ENCODE measurements at places on chromosomes 7 and 10.

GRCh38 chr10:70232155-70232858, 922 bp downstream of the PPA1 start:
- no peak for DNase-seq

DNA sequence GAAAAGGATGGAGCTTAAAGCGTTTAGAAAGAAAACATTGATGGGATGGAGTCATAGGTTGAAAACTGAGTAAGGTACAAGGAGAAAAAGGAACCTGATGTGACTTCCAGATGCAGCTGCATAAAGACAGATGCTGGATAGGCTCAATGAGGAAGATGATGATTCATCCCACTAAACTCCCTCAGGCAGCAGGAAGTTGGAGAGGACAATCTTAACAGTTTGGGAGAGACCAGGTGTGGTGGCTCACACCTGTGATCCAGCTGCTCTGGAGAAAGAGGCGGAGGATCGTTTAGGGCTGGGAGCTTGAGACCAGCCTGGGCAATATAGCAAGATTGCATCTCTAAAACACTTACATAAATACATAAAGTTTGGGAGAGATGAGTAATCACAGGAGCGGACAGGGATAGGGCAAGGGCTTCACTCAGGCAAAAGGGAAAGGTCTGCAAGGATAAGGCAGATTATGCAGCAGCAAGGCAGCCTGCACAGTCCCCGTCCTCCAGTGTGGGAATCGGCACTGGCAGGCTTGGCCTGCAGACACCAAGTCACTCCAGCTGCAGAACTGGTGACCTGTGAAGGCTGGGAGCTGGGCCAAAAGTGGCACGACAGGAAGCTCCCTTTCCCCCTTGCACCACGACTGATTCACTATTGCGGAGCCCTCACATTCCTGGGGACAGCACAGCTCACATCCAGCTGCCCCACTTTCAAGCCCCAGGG, 438.5 kb downstream of the GRID1 start:
- no peak for DNase-seq

DNA sequence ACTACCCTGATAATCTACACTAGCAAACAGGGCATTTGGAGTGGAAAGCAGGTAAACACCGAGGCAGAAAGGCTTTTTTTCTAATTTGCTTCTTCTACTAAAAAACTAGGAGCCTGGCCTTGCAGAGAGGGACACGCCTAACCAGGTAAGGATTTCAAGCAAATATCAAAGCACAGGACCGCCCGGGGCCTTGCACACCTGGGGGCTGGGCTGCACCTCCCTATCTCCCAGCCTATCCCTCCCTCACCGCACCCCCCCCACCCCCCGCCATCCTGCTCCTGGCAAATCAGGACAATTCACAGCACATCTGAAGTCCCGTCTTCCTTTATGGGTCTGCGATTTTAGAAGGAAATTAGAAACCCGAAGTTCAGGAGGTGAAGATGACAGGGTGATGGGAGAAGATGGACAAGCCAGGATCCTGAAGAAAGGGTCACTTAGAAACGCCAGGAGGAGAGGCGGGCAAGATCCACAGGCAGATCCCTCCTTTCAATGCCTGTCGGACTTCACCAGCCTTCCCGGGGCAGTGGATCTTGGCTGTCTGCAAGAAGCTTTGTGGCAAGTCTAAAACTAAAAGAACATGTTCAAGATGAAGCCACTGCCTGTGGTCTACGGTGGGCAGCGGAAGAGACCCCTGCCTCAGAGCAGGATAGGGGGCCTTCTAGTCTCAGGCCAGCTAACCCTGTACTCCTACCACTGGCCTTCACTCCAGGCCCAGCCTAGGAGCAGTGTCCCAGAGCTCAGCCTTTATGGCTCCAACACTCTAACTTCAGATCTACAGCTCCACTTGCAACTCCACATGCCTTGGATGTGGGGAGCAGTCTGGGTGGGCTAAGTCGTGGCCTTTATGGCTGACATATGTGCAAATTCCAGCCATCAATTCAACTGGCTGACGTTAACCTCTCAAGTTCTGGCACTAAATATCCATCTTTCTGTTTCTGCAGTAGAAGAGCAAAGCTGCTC, 43.9 kb downstream of the TNS3 start:
- no peak for DNase-seq

GRCh38 chr7:34720289-34720688, 62.3 kb downstream of the NPSR1 start:
- DNase-seq: no peak

GRCh38 chr10:122168598-122169394, 102.3 kb upstream of the BTBD16 start:
- no peak for DNase-seq

GRCh38 chr10:104925232-104925851, 284.3 kb downstream of the SORCS3 start:
- no peak for DNase-seq

GRCh38 chr10:125103466-125103865, 56.9 kb downstream of the CTBP2 start:
- DNase-seq: no peak

DNA sequence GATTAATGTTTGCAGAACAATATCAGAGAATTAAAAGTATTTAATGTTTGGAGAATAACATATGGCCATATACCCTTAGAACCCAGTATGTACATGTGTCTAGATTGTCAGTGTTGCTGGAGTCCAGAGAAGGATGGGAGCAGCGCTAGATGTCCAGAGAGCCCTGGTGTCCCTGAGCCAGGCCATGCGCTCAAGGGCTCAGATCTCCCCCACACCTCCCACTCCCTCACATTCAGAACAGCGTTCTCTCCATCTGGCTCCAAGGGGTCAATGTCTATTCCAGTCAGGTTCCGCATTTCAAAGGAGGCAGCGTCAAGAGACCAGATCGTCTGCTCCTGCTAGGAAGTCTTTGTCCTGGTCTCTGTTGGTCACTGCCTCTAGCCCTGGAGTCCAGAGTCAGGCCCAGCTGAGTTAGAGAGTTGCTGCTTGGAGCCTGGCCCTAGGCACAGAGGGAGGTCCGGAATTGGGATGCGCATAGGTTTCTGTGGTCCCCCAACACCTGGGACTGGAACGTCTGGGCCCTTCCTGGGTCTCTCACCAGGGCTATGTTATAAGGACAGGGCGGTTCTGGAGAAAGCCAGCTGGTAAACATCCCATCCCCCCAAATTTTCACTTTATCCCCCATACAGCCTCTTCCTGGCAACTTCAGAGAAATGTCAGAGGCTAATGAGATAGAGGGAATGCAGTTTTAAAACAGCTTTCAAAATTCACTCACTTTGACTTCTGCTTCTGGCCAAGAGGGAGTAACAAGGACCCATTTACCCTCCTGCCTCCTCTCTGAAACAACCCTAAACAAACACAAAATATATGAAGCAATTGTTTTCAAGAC, 6.5 kb upstream of the WDR86 start:
- DNase-seq: no peak

DNA sequence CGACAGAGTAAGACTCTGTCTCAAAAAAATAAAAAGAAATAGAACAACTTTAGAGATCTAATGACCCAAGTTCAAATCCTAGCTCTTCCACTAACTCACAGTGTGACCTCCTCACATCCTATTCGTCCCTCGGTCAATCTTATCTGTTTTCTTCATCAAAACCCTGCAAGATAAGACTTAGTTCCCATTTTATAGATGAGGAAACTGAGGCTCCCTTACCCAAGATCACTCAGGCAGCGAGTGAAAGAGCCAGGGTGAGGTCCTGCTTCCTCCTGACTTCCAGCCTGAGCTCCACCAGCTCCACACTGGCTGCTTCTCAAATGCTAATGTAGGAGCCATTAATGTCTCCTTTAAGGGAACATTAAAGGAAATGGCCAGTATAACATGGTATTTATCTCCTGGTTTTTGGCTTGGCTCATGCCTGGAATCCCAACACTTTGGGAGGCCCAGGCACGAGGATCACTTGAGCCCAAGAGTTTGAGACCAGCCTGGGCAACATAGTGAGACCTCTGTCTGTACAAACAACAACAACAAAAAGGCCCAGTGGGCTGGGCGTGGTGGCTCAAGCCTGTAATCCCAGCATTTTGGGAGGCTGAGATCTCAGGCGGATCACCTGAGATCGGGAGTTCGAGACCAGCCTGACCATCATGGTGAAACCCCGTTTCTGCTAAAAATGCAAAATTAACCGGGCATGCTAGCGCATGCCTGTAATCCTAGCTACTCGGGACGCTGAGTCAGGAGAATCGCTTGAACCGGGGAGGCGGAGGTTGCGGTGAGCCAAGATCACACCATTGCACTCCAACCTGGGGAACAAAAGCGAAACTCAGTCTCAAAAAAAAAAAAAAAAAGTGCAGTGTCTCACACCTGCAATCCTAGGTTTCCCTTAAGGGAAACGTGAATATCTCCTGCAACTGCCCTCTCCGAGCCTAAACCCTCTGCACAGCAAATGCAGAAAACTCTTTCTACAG, 3.4 kb upstream of the RHBDD2 start:
- DNase-seq: no peak

DNA sequence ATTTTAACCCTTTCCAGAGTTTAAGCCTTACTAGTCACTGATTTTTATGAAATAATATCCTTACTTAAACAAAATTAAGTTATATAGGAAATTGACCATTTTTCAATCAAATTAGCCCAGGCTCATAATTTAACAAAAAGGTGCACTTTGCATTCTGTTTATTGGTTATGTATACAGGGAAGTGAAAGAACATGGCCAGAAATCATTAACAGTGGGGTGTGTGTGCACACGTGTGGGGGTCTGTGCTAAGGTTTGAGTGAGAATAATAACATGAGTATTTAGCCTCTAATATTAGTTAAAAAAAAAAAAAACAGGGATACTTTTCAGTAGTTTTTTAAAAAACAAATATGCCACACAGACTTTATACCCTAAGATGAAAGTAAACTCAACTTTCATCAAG, 510.5 kb upstream of the PFKP start:
- DNase-seq: no peak

- no peak for DNase-seq
Observed at GRCh38 chr10:77532068-77532467, 105.5 kb downstream of the KCNMA1 start.

GRCh38 chr7:23787272-23787671, 77.3 kb downstream of the STK31 start:
- DNase-seq: no peak

- DNase-seq: no peak
Observed at GRCh38 chr10:97175586-97175985, 10.2 kb downstream of the SLIT1 start.

DNA sequence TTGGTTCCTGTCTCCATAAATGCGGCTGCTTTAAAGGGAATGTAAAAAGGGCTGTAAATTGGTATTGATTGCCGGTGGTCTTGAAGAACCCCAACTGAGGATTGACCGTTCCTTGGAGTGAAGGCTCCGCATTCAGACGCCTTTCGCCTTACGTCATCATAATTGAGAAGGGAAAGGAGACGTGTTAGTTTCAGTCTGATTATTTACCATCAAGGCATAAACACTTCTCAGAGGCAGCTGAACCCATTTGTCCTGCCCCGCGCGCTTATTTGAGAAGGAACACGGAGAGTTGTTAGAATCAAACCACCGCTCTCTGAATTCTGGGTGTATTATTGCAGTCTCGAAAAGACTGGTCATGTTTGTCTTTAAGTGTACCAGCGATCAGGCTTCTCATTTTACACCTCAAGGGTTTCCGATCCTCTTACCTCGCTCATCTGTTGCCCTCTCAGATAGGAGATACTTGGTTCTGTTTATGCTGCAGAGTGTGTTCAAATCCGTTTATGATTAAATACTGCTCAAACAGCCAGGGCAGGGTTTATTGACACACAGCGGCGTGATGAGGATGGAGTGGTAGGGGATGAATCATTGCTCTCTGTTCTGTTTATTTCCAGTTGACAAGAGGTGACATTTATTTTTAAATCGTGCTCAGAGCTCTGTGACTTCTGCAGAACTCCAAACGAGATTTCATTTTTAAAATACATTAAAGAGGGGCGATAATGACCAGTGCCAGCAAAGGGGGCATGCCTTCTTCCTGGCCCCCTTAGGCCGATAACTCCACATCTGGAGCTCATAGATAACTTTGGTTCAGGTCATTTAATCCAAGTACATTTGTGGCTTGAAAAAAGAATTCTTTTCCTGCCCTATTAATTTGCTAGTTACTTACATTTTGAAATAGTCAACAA, 30.4 kb downstream of the FOXK1 start:
- DNase-seq: no peak

- no peak for DNase-seq
Observed at GRCh38 chr7:7967886-7968543, 581 bp upstream of the GLCCI1 start.

- DNase-seq: no peak
Observed at GRCh38 chr10:118002581-118002980, 44.2 kb downstream of the RAB11FIP2 start.

GRCh38 chr7:114502454-114503254, 88.0 kb downstream of the FOXP2 start:
- no peak for DNase-seq

DNA sequence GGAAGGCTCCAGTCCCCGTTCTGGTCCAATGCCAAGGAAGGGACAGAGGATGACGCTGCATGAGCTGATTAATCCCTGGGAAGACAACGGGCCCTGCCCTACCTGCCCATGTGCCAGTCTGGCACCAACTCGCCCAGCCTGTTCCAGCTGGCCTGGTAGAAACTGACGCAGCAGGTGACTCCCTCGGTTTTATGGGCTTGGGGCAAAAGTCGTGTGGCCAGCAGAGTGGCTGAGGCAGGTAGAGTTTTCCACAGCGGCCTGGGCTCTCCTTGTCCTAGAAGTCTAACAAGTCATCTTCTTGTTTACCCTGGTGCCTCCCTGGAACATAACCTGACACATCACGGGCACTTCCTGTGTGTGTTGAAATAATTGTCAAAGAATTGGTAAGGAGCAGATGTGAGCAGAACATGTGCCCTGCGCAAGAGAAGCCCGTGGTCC, 20.4 kb upstream of the LMTK2 start:
- no peak for DNase-seq

GRCh38 chr7:30214651-30215137, 69.7 kb upstream of the ZNRF2 start:
- DNase-seq: no peak

DNA sequence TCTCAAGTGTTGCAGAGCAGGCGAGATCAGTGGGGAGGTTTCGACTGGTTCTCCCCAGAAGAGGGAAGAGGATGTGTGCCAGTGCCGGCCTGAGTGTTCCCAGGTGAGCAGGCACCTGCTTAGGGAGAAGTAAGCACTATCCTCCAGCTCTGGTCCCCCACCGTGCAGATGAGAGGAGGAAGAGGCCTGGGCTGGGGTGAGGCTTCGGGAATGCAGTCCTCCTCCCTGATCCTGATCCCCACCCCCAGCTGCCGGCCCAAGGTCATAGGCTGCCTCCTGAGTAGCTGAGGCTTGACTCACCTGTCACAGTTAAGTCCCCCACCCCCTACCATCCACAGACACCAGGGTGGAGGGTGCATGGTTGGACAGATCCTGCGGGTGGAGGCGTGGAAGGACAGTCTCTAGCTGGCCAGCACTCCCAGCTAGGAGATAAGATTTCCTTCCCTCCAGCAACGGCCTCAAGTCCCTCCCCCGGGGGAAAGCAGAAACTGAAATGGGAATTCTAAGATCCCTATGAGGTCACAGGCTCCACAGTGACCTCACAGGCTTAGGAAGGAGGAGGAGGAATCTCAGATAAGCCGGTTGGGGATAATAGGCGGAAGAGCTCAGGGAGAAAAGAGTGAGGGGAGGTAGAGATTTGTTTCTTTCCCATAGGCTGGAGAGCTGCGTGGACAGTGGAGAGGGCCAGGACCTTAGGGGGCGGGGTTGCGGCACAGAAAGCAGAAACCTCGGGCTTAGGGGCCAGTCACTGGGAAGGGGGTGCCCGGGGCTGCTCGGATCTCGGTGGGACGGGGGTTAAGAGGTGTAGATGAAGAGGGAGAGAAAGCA, 1.0 kb downstream of the LRCH4 start:
- no peak for DNase-seq

Data from stimulated activated CD8-positive, alpha-beta memory T cell treated with anti-CD3 and anti-CD28 coated beads, Interleukin-2, amount 100 ng/mL, for 1 hour (primary cell).